Dermis microvascular lymphatic vessel endothelial cell (primary cell): ENCODE measurements at places on chromosomes 1 and 21. TPM values are rescaled to one million over a fixed set of nuclear protein-coding genes. Genes with fewer than 3 reads are reported as not detected.

Gene CFHR4
- total RNA-seq: not detected in 2 replicates

Gene PCSK9
- under 0.01 and 0.26 TPM in 2 replicates for total RNA-seq

DNA sequence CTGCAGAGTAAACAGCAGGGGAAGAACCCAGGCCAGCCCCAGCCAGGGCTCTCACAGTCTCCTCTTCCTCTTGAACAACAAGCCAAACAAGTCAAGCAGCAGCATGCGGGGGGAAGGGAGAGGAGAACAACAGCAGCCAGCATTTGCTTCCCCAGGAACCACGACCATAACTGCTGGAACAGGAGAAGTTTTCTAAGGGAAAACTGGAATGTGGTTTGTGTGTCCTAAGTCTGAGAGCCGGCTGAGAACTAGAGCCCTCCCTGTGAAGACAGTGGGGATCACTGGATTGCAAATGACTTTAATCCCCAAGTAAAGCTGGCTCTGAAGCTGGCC lies 48.2 kb downstream of the COQ8A start:
- no peak for DNase-seq

- DNase-seq: no peak
These were observed 61.5 kb downstream of the KIF1B start for GRCh38 chr1:10271869-10272268.

DNA sequence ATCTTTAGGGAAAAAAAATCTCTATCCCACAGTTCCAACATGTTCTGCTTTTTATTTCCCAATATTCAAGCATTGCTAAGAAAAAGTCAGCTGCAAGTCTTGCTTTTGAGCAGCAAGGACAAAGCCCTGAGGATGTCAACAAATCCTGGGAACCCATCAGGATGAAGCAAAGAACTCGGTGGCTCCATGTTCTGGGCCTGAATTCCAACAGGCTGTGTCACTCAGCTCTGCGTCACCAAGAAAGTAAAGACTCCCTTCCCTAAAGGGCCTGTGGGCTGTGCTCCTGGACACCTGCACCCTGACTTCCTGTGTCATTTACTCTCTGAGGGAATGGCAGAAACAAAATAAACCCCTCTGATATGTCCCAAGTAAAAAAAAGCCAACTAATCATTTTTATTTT lies 95.5 kb downstream of the TIAM1 start:
- DNase-seq: no peak
